ENCODE measurements at places on chromosomes 4 and X.

GRCh38 chrX:49673394-49673793 lies 22.4 kb downstream of the PAGE1 start:
- DNase-seq: no peak

- no peak for DNase-seq
These were observed 6.5 kb downstream of the ZFYVE28 start for GRCh38 chr4:2411786-2412510.

GRCh38 chrX:3563451-3563850 lies 150.0 kb downstream of the PRKX start:
- DNase-seq: no peak

GRCh38 chr4:60201052-60201673 lies 999.0 kb upstream of the ADGRL3 start:
- no peak for DNase-seq
